Forelimb muscle (tissue), 1 donor: ENCODE measurements at places on chromosomes 1 and 21.

DNA sequence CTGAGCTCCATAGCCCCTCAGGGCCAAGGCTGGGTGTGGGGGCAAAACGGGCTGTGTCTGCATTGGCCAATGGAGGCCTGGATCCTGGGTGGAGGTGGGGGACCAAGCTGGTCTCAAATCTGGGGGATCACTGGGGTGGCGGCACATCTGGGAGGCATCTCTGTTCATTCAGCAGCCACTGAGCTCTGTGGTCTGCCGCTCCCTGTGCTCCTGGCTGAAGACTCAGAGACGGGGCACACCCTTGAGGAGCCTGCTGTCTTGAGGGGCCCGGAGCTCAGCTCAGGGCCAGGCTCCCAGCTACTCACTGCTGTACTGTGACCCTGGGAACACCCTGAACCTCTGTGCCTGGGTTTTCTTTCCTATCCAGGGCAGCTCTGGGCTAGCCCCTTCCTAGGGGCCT lies 90.3 kb upstream of the WNT4 start:
- no peak for DNase-seq

- DNase-seq: no peak
Observed at GRCh38 chr1:91697416-91697815, 188.5 kb downstream of the TGFBR3 start.

- DNase-seq: no peak
Observed at GRCh38 chr1:1315435-1315954, 7.1 kb downstream of the PUSL1 start.

DNA sequence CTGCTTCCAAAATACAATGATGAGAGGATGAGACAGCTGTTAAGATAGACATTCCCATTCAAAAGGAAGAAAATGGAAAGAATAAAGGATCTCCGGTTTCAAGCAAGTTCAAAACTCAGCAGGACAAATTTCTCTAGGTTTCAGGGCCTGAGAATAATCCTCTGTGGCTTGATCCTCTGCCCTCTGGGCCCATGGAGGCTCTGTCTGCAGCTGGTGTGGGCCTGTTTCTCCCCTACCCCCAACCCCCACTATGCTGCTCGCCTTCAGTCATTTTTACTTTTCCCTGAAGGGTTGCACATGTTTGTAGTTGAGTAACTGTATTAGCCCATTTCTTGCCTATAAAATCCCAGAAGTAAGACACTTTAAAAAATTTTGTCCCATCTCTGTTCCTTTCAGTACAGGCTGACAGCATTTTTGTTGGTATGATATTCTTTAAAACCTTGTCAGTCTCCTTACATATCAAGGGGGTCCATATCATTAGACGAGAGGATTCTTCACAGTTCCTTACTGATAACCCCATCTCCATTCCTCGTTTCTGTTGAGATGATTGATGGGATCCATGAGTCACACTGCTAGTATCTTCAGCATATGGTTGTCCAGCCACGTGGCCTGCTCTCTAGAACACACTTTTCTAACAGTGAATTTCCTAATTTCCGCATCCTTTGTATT lies 10.5 kb downstream of the ZMYM4 start:
- DNase-seq: no peak

DNA sequence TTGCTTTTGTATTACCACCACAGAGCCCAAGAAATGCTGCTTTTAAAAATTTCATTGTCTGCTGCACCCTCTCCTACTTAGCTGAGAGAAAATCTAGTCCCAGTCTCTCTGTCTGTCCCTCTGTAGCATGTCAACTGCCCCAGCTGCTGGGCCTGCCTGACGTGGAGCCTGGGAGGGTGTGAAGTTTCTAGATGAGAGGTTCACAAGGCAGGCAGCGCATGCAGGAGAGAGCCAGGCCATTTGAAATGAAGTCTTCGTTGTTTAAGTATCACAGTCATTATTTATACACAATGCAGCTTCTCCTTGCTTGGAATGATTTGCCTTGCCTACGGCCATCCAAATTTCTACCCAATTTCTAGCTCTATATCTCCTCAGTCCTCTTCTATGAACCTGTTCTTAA lies 306.8 kb upstream of the PLXNA2 start:
- DNase-seq: no peak

GRCh38 chr1:59718989-59719360 lies 95.8 kb upstream of the HOOK1 start:
- no peak for DNase-seq

DNA sequence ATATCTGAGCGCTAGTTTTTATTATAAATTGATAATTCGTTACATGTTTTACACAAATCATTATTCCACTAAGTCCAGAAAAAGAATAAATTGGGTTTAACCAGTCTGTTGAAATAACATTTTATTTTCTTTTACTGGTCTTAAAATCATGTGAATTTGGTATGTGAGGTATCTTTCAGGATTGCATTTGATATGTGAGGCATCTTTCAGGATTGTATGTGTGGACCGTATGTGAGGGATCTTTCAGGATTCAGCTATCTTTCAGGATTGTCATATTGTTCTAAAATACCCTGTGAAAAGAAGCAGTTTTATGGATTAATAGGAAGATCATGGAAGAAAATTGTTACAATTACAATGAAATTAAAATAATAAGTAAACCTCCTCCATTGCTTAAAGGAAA lies 42.9 kb downstream of the USP25 start:
- DNase-seq: no peak

DNA sequence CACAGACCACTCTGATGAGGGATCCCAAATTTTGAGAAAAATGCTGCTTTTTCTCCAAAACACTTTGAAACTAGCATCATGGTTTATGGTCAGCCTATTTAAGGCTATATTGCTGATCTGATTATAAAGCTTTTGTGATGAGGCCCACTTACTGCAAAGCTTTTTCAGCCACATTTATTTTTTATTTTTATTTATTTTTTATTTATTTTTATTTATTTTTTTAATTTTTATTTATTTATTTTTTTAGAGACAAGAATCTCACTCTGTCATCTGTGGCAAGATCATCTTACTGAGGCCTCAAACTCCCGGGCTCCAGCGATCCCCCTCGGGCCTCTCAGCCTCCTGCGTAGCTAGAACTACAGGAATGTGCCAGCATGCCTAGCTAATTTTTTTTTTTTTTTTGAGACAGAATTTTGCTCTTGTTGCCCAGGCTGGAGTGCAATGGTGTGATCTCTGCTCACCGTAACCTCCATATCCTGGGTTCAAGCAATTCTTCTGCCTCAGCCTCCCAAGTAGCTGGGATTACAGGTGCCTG lies 5.2 kb upstream of the BCAS2 start:
- no peak for DNase-seq

DNA sequence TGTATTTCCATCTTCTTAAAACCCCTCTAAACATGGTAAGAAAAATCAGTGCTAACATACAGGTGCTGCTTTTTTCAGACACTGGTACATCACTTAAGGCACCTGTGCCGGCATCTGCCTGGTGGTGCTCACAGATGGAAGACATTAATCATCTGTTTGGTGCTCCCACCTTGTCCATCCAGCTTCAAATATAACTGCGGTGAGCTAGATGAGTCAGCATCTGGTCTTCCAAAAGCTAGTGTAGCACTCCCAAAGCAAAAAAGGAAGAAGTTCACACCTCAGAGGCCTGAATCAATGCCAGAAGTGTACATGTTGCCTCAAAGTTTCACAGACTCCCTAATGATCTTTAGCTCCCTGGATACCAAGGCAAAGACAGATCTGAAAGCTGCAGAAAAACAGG lies 44.4 kb downstream of the TM2D1 start:
- no peak for DNase-seq

DNA sequence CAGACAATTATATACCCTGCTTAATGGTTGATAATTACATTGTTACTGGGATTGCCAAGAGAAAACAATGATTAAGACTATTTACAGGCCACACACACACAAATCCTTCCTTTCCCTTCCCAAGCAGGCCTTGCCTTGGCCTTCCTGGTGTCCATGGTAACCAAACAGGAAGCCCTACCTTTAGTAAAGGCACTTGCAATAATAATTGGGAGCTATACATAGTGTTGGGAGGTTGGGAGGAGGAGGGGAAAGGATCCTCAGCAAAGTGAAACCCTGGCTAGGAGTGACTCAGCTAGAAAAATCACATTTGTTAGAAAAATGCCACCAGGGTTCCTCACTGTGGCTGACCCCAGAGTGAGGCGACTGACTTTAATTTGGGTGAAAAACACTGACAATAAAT lies 122.3 kb upstream of the ADAR start:
- DNase-seq: no peak

DNA sequence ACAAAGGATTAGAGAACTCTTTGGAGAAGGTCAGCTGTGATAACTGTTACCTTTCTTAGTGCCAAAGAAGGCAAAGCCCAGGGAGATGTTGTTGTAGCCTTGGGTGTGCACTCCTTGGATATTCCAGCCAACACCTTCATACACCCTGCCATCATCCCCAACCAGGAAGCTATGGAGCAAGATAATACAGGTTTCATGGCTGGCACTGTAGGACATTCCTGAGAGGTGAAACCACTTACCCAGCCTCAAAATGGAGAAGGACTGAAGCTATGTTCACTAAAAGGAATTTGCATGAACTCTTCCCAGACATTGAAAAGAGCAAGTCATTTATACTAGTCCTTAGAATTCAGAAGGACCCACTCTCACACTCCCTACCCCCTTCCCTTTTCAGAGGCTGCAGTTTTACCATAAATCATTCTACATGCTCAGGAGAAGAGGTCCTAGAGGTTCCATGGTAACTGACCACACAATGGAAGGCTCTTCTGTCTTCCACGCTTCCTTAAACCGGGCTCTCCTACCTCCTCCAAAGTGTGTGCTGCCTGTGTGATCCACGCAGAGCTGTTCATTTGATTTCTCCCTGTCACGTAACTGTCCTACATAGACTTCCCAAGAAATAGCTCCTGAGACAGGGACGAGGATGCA lies 5.5 kb downstream of the PGLYRP4 start:
- no peak for DNase-seq

- no peak for DNase-seq
Observed at GRCh38 chr1:156895455-156895812, 1.9 kb downstream of the PEAR1 start.

GRCh38 chr1:221688488-221688843 lies 53.4 kb downstream of the DUSP10 start:
- no peak for DNase-seq

- DNase-seq: no peak
Observed at GRCh38 chr21:45131537-45131999, 57.2 kb downstream of the ADARB1 start.

DNA sequence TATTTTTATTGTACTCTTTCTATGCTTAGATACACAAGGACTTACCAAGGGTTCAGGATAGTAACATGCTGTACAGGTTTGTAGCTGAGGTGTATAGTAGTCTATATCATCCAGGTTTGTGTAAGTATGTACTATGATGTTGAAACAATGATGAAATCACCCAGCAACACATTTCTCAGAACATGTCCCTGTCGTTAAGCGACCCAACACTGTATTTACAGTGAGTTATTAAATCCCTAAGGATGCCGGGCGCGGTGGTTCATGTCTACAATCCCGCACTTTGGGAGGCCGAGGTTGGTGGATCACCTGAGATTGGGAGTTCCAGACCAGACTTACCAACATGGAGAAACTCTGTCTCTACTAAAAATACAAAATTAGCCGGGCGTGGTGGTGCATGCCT lies 21.6 kb upstream of the RCOR3 start:
- no peak for DNase-seq

DNA sequence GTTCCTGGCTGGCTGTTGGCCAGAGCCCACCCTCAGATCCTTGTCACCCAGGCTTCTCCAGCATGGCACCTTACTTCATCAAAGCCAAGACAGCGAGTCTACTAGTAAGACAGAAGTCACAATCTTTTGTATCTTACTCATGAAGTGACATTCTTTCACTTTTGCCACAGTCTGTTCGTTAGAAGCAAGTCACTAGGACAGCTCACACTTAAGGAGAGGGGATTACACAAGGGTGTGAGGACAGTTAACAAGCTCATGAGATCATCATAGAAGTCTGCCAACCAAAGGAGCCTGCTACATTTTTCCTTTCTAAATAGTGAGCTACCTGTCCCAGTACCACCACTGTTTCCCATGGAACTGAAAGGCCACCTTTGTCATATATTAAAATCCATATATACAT lies 61.5 kb downstream of the PACC1 start:
- no peak for DNase-seq

DNA sequence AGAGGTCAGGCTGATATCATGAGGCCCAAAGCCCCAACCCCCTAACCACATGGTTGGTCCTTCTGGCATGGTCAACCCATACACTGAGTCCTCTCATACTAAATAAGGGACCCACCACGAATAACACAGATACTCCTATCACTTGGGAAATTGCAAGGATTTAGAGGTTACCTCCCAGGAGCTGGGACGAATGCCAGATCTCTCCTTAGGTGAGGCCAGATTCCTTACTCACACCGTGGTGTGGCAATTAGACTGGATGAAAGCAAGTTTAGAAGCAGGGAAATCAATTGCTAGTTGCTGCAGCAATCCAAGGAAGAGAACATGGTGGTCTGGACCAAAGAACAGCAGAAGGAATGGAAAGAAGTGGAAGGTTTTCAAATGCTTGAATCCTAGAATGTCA lies 60.1 kb downstream of the IER5 start:
- no peak for DNase-seq

- DNase-seq: no peak
Observed at GRCh38 chr1:183236158-183236725, 50.2 kb downstream of the LAMC2 start.

- DNase-seq: no peak
Observed at GRCh38 chr1:9242338-9242969, 7.9 kb downstream of the H6PD start.

- no peak for DNase-seq
Observed at GRCh38 chr21:35226328-35226727, 177.2 kb upstream of the RUNX1 start.

- DNase-seq: no peak
Observed at GRCh38 chr1:241702442-241703373, 50.6 kb downstream of the WDR64 start.

DNA sequence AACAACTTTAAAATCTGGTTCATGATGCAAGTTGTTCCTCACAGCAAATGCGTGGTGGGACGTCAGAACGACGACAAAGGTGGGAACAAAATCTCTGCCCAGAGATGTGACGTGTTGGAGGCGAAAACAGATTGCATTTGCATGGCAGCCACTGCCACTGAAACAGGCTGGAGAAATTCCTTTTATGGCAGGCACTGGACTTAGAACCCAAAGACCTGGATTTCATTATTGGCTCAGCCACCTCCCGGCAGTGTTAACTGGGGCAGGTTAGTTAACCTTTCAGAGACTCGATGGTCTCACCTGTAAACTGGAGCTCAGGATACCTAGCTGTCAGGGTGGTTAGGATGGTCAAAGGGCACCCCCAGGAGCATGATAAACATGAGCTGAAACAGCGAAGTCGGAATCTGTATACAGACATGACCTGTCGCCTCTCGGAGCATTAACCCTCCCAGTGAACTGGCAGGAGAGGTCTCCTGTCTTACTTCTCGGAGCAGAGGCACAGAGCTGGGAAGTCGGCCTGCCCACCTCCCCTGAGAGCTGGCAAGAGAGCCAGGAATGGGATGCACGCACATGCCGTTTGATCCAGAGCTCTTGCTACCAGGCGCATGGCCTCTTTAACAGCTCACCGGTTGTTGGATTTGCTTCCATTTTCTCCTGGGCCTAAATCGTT lies 59.2 kb upstream of the TARBP1 start:
- no peak for DNase-seq

- no peak for DNase-seq
Observed at GRCh38 chr1:94698356-94698755, 121.8 kb upstream of the SLC44A3 start.

- no peak for DNase-seq
Observed at GRCh38 chr1:221457685-221458446, 284.0 kb downstream of the DUSP10 start.
